Activated CD4-positive, CD25-positive, alpha-beta regulatory T cell treated with anti-CD3 and anti-CD28 coated beads, Interleukin-2, amount 50 U/mL, for 24 hours (primary cell): ENCODE measurements at places on chromosomes 7 and 10.

DNA sequence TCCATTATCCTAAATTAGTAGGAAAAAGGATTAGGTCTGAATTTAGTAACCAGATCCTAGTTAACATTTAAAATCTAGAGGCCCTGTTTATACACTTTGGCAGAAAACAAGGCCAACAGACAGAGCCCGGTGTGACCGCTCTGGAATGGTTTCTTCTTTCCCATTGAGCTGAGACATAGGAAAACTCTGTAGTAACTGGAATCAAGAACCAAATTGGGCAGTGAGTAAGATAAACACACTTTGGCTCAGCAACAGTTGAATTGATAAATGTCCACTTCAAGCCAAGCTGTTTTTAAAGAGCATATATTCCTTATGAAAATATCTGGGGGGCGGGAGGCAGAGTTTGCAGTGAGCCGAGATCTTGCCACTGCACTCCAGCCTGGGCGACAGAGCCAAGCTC lies 343.7 kb upstream of the SEMA3A start:
- no peak for ATAC-seq

- ATAC-seq: no peak
Observed at GRCh38 chr10:73816917-73817729, 5.7 kb upstream of the NDST2 start.

GRCh38 chr7:22729180-22729825 lies 2.3 kb downstream of the IL6 start:
- ATAC-seq: no peak

GRCh38 chr10:85596389-85596788 lies 770.2 kb downstream of the GRID1 start:
- no peak for ATAC-seq

DNA sequence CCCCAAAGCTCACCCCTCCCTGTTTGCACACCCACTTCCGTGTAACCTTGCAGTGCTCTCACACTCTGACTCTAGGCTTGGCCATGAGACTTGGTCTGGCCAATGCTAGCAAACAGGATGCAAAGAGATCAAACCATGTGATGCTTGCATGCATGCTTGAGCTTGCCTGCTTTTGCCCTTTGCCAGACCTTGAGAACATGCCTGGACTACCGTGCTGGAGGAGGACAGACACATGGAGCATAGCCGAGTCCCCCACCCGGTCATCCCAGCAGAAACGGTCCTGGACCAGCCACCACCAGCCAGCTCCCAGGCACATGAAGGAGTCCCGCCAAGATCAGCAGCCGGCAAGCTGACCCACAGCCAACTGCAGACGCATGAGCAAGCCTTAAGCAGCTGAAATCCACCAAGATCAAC lies 23.4 kb downstream of the PYROXD2 start:
- peak; percentile 41 for ATAC-seq

- peak; percentile 81 for ATAC-seq
Observed at GRCh38 chr7:100126931-100127865, at the start of gene MBLAC1. Gene MBLAC1, plus strand, starts transcription at chr7:100126967. Its CDS starts 429 bp downstream, at chr7:100127396.

DNA sequence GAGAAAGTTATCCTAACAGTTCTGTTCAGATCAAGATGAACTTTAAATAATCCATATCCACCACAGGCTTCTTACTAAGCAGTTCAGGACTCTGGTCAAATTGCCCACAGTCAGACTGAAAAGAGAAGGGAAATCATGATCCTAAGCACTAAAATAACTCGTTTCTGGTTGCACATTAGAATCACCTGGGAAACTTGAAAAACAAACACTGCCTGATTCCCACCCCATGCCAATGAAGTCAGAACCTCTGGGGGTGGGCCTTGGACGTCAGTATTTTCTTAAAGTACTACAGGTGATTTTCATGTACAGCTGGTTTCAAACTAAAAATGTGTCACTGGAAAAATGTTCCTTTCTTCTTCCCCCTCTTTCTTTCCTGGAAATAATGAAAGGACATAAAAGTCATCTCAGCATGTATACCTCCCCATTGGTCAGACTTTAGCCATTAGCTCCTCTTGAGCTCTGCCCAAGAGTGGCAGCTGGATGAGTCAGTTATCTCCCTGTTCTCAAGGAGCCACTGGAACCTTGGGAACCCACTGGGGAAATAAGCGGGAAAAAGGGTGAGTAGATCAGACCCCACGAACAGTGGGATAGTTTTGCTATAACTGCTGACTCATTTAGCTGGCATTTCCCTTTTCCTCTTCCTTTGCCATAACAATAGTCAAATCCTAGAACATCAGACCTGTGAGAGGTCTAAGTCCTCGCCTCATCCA lies 75.3 kb upstream of the IL6 start:
- no peak for ATAC-seq

- no peak for ATAC-seq
Observed at GRCh38 chr7:141511676-141512396, 39.4 kb upstream of the AGK start.

DNA sequence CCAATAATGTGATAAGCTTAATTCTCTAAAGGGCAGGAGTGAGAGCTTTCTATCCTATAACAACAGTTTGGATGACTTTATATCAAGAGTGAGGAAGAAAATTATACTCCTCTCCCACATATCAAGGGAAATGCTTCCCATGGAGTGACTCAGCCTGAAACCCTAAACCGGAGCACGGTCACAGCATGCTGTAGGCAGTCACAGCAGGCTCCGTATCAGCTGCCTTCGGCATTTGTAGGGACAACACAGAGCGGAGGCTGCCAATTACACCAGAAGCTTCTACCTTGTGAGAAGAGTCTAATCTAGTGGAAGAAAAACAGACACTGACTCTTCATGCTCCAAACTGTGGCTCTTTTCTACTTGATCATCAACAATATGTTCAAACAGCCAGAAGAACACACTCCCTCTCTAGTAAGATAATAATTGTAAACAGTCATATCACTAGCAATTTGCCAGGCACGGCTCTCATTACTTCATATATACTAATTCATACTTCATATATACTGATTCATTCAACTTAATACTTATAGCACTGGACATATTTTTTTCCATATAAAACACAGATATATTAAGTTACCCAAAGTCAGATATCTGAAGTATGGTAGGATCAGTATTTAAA lies 65.9 kb downstream of the DGKB start:
- ATAC-seq: no peak

- no peak for ATAC-seq
Observed at GRCh38 chr7:12360948-12361347, 42.7 kb downstream of the VWDE start.

DNA sequence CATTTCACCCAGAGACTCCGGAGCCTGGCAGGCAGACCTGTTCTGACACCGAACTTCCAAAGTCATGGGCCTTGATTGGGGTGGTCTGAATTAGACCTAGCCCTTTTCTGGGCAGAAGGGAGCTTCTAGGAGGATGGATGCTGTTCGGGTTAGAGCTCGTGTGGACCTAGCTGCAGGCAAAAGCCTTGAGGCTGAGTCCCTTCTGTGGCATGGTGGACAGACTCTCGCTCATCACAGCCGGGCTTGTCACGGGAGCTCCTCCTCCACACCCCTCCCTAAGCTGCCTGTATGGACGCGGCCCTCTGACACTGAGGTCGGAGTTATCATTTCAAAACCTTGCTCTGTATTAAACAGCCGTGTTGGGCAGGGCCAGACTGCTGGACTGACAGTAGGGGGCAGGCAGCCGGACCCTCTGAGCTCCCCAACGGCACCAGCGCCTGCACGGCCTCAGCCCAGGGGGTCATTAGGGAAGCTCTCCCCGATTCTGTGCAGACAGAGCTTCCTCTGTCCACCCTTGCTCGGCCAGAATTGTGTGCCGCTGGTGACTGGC lies 2.2 kb downstream of the IRF5 start:
- ATAC-seq: peak; percentile 17

DNA sequence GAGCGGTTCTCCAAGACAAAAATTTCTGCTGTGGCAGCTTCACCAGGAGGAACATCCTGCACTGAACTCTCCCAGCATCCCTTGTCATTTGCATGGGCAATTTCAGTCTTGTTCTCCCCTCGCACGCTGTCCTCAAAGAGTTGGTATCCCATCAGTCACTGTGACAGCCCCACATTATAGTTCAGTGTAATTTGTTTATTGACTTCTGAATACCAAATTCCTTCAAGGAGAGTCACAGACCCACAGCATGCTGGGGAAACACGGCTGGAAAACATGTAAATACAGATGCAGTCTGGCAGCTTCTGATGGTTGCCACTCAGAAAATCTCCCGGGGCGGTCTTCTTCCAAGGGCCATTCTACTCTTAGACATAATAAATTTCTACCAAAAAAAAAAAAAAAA lies 151.0 kb upstream of the NEBL start:
- no peak for ATAC-seq

DNA sequence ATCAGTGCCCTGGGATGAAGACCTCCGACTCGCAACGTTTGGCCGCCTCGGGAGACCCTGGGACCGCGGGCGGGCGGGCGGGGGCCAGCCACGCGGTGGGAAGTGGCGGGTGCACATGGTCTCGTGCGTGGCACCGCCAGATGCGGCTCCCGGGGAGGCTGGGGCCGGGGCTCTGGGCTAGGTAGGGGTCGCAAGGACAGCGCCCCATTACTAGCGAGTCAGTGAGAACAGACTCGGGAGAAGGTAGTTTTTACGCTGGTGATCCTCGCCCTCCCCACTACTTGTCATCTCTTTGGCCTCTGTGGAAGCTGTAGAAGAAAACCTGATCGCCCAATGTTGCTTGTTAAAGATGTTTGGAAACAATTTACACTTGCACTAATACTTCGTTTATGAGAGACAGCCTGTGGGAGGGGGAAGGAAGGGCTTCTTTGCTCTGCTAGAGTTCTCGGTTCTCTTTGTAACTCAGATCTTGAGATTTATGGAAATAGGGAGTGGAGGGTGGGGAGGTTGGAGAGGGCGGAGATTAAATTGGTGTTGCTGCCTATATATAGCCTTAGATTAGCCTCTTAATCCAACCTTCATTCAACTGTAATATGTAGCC lies 591 bp downstream of the BZW2 start:
- peak; percentile 10 for ATAC-seq

GRCh38 chr10:18606051-18606695 lies 45.2 kb downstream of the NSUN6 start:
- no peak for ATAC-seq

DNA sequence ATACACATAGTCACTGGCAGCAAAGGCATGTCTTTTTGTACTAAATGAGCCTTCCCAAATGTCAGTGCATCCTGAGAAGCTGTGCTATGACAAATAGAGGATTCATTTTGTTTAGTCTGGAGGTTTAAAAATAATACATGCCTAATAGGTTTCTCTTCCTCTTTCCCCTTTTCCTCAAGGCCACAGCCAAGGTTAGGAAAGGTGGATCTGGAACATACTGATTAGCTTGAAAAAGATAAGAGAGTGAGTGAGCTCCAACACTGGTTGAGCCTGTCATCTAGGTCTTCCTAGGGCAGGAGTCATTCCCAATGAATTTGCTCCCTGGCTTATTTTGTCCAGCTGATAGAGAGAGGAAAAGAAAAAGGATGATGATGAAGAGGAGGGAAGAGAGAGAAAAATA lies 14.4 kb upstream of the SP4 start:
- no peak for ATAC-seq

- peak; percentile 80 for ATAC-seq
Observed at GRCh38 chr7:24755541-24756407, 1.5 kb downstream of the GSDME start.

- ATAC-seq: no peak
Observed at GRCh38 chr10:61877887-61878739, 23.4 kb upstream of the ARID5B start.

DNA sequence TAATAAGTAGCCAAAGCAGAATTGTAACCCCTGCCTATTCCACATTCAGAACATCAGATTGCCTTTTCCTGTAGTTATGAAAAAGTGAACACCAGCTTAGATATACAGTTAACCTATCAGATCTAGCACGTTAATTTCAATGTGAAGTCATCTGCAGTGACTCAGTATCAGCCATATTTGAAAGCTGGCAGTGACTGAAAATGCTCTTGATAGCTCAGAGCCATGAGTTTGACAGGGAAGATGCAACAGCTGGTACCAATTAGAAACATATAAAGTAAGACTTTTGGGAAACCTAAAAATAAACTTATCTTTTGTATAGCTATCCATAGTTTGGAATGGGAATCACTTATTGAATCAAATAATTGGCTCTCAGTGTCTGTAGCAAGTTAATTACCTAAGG lies 284.1 kb upstream of the NPSR1 start:
- no peak for ATAC-seq

GRCh38 chr7:37173670-37174069 lies 275.0 kb downstream of the ELMO1 start:
- no peak for ATAC-seq

GRCh38 chr10:62330213-62330612 lies 44.0 kb upstream of the ZNF365 start:
- no peak for ATAC-seq

- ATAC-seq: no peak
Observed at GRCh38 chr7:133437544-133437943, 184.7 kb downstream of the EXOC4 start.

GRCh38 chr10:84335516-84335915 lies 7.1 kb downstream of the CCSER2 start:
- no peak for ATAC-seq

DNA sequence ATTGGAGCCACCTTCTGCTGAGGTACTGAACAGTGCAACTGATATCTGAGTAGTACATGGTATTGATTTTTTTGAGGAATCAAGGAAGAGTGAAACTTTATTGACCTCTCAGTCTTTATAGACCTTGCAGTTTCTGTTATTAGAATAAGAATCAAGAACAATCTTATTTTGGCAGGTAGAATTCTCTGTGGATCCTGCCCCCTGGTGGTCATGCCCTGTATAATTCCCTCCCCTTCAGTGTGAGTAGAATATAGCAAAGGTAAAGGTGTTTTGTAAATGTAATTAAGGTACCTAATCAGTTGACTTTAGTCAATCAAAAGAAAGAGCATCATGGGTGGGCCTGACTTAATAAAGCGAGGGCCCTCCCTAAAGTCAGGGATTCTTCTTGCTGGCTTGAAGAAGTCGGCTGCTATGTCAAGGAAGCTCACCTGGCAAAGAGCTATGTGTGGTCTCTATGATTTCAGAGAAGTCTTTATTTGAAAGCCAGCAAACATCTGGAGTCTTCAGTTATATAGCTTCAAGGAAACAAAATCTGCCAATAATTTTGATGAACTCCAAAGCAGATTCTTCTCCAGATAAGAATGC lies 142.8 kb downstream of the LSM5 start:
- ATAC-seq: no peak

DNA sequence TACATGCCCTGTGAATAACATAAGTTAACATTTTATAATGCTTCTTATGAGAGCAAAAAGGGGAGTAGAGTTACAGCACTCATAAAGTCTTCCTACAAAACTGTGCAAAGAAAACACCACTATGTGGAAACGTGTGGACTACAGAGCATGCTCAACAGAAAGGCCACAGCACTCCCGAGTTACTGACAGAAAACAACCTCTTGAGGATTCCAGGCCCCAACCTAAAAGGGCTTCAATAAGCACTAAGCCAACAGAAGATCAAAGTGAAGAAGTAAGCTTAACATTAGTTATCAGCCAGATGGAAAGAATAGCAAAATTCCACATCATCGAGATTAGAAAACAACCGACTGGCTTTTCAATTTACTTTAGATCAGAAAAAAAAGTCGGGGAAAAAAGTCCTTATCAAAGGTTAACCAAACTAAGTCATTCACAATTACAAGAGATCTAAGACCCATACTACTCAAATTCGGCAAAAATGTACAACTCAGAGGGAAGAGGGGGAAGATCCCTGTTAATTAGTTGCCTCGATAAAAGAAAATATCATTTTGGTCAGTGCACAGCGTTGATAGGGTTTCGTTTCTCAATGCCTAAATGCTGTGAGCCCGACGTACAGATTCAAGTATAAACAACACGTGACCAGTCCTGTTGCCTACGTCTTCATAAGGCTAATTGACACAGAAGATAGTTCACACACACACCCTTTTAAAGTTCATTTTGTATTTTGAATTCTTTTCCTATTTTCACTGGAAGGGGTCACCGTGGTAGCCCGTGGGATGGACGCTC lies 1.4 kb downstream of the KBTBD2 start:
- ATAC-seq: peak; percentile 39

GRCh38 chr7:42235741-42236161 lies 1.3 kb downstream of the GLI3 start:
- ATAC-seq: no peak
